CD4-positive, alpha-beta memory T cell (primary cell): ENCODE measurements at places on chromosomes 16 and 17.

- H3K27me3 ChIP-seq = no peaks in the 10 kb centered on the region
- no peak for DNase-seq
- no peak overlapping the region for H3K4me3 ChIP-seq
These were observed 483.1 kb upstream of the PSMD7 start for GRCh38 chr16:73813527-73813926.

- DNase-seq = no peak
- peaks cover 10% of the 10 kb centered on the region for H3K36me3 ChIP-seq
- peaks cover 4% of the 10 kb centered on the region for H3K4me1 ChIP-seq
- no peak overlapping the region for H3K27ac ChIP-seq
- H3K4me3 ChIP-seq = no peak overlapping the region
These were observed 24.2 kb downstream of the MPG start for GRCh38 chr16:102060-102855.

GRCh38 chr17:2374549-2375285 is 26.1 kb downstream of the MNT start:
- no peaks in the 10 kb centered on the region for H3K4me1 ChIP-seq
- peaks cover 9% of the 10 kb centered on the region for H3K36me3 ChIP-seq
- H3K4me3 ChIP-seq = no peak overlapping the region
- H3K27ac ChIP-seq = no peak overlapping the region
- no peak for DNase-seq

- no peak for DNase-seq
- H3K27ac ChIP-seq = no peak overlapping the region
- H3K27me3 ChIP-seq = no peaks in the 10 kb centered on the region
- peaks cover 18% of the 10 kb centered on the region for H3K36me3 ChIP-seq
These were observed 59.1 kb downstream of the CYLD start for GRCh38 chr16:50801036-50801435.
